Stimulated activated CD4-positive, alpha-beta T cell treated with anti-CD3 and anti-CD28 coated beads, Interleukin-15, amount 100 ng/mL, for 1 hour (primary cell): ENCODE measurements at places on chromosomes 5 and 9.

GRCh38 chr9:35540315-35540714 is 50.4 kb downstream of the RUSC2 start:
- no peak for DNase-seq

DNA sequence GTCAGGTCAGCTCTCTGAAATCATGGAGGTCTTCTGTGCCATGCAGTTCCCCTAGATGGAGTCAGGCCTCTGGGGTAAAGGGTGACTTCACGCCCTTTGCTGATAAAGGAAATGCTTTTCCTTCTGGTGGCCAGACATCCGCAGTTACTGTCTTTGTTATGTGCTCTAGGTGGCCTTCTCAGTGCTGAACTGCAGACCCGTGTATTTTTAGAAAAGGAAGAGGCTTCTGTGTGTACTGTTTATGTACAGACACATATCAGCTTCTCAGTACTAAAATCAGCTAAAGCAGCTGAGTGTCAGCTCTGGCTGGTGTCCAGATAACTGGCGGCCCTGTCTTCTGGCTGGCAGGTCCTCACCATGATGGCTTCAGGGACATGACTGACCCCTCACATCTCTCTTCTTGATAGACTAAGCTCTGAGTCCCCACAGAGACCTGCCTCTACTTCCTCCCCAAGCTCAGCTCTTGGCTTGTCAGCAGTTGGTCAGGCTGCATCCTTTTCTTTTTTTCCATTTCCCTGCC is 75.3 kb downstream of the ARHGAP26 start:
- DNase-seq, result no peak

GRCh38 chr5:8908055-8908683 is 637.7 kb downstream of the SEMA5A start:
- DNase-seq, result no peak

DNA sequence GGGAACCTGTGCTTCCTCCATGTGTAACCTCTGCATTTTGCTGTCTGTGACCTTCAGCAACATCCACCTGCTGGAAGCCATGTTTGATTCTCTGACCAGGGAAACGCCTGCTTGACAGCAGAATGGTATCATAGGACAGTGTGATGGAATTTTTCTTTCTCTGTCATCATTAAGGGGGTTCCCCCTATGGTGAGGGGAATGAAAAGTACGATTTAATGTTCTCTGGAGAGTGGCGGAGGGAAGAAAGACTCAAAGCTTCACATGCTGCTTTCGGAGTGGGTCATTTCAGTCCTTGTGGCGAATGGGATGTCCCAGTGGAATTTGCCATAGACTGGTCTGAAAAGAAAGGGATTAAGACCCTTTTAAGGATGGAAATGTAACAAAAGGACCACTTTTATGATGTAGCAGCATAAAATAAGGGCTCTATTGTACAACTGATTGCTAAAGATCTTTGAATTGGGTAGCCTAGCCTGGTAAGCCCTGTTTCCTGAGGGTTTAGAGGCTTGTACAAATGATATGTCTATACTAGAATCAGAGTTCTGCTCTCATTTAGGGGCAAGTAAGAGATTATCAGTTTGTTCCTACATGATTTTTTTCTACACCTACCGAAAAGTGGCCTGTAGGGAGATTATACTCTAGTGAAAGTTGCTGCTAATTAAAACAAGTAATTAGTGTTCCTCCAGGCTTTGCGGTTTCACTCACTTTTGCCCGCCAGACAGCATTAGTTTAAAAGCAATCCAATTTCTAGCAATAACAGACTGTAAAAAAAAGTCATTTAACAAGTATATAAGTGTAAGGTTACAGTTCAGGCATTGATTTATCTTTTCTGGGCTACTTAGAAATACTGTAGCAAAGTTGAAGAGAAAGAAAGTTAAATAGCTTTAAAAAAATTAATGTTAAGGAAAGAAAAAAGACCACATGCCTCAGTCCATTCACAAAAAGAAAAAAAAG is 904.5 kb downstream of the NR2F1-AS1 start:
- no peak for DNase-seq

DNA sequence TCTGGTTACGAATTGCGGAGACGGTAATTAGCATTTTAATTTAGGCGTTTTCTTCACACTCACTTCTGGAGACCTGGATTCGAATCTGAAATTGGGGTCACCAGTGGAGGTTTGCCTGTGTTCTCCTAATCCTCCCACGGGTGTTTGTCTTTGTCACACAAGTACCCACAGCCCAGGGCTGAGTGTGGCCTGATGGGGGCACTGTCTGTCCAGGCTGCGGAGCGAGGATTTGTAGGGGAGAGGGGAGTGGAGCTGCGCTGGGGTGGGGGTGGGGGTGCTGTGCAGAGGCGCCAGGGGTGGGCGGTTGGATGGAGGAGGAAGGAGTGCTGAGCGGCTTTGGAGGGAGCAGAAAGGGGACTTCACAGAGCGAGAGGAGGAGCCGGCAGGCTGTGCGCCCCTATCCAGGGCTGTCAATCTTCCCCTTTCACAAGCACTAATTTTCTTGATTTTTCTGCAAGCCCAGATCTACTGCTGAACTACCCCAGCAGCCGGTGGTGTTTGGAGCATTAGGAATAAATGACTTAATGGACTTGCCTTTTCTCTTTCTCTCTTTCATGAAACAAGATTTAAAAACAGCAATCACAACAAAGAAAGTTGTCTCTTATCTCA is 53.1 kb downstream of the TSPAN17 start:
- no peak for DNase-seq

GRCh38 chr5:68215898-68216244 is 315 bp downstream of the PIK3R1 start:
- no peak for DNase-seq

- DNase-seq, result no peak
Observed at GRCh38 chr5:208449-209114, 9.4 kb downstream of the CCDC127 start.

- DNase-seq, result no peak
Observed at GRCh38 chr9:22165144-22165543, 156.0 kb upstream of the CDKN2B start.

GRCh38 chr5:92003806-92004205 is 620.7 kb upstream of the ARRDC3 start:
- no peak for DNase-seq

DNA sequence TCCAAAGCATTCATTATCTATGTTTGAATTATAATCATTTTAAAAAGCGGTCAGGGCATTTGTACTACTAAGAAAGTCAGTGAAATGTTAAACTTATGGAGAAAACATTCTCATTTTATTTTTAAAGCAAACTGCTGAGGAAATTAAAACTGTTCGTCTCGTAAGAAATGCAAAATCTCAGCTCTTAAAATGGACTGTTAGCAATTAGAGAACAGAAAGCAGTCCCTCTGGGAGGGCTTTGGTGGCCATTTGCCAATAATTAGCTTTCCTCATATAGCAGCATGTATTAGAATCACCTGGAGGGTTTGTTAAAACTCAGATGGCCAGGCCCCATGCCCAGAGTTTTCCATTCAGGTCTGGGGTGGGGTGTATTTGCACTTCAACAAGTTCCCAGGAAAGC is 120.7 kb upstream of the RASEF start:
- no peak for DNase-seq

DNA sequence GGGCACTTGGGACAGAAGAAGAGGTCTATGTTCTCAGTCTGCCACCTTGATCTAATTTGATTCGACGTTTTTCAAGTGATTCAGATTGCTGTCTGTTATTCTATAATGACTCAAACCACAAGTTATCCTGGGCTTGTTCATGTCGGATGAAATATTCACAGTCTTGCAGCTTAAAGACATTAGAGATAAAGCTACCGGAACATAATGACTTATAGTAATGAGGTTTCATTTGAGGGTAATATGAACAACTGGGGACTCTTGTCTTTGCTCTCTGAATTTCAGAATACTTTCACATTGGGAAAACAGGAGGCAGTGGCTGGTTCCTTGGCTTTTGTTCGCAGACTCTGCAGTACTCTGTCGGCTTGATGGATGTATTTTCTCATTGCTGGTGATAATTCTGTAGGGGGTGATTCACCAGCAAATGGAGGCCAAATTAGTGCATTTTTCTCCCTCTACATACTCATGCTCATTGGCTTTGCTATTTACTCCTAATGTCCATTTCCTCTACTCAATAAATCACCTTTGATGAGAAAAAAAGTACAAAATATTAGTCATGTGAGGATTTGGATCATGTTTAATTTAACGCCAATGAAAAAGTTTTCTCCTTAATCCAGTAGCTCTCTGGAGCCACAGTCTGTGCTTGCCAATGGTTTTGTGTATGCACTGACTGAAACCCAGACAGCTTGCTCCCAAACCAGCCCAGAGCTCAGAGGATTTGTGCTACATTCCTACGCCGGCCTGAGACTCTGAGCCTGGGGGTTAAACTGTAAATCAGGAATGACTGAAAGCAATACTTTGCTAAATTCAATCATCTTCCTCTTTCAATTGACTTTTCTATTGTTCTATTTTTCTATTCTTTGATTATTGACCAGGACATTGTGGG is 154.7 kb upstream of the ANKH start:
- DNase-seq, result no peak

DNA sequence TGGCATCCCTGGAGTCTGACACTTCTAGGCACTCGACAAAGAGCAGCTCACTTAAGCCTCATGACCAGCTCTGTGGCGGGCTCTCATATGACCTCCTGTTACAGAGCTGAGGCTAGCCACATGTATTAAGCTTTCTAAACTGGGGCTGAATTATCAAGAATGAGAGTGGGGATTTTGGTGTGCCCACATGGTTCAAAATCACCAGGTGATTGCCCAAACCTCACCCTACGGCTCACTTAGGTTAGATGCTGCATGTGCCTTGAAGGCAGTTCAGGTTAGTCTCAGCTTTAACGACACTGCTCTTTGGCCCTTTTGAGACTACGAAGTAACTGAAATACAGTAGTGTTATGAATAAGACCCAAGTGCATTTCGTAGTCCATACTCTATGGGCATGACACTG is 39.4 kb upstream of the SMIM32 start:
- no peak for DNase-seq

GRCh38 chr5:104706600-104706999 is 1144.0 kb upstream of the NUDT12 start:
- no peak for DNase-seq

- DNase-seq, result no peak
Observed at GRCh38 chr9:115923903-115924668, 229.5 kb upstream of the PAPPA start.

DNA sequence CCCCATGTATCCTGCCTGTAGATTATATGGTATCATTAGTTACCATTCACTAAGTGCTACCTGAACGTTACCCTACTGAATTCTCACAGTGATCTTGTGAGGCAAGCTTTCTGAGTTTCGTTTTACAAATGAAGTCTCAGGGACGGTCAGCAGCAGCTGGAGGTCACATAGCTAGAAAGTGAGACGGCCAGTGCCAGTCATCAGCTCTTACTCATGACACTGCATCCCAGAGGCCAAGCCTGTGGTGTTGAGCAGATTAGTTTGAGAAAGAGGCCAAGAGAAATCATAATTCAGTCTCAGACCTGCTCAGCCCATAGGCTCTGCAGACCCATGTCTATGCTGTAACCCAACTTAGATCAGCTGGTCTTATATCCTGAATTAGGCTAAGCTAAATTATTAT is 95.7 kb upstream of the EGFLAM start:
- DNase-seq, result no peak

- DNase-seq, result no peak
Observed at GRCh38 chr5:76960004-76960625, 7.3 kb downstream of the CRHBP start.

GRCh38 chr5:118692811-118693342 is 295.5 kb downstream of the DTWD2 start:
- DNase-seq, result no peak

DNA sequence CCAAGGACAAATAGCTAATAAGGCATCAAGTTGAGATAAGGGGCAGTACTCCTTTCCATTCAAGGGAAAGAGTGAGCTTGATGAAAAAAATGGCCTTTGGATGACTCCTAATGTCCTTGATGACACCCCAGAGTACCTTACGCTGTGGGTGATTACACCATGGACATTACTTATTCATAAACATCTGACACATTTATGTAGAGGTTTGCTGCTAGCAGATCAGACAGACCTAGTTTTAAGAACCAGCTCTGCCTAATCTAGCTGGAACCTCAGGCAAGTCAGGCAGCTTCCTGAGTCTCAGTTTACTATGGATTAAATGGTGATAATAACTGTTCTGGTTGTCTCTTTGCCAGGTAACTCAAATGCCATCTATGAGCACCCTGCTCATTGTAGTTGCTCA is 2.8 kb downstream of the ALDOB start:
- DNase-seq, result no peak

- no peak for DNase-seq
Observed at GRCh38 chr5:54593779-54594178, 76.2 kb downstream of the SNX18 start.
